Activated T-helper 2 cell treated with anti-CD3 and anti-CD28 coated beads, Interferon-gamma antibody, Interleukin-2, Interleukin-4, amounts not matched to agents 10 μg/mL and 5 μg/mL and 100 μg/mL, durations not matched to agents 14 hours and 24 hours and 36 hours (primary cell): ENCODE measurements at places on chromosomes 4 and X. TPM values are rescaled to one million over a fixed set of nuclear protein-coding genes. Genes with fewer than 3 reads are reported as not detected.
A peak's percentile ranks its signal among the peaks of the same experiment; 100 is the strongest.

DNA sequence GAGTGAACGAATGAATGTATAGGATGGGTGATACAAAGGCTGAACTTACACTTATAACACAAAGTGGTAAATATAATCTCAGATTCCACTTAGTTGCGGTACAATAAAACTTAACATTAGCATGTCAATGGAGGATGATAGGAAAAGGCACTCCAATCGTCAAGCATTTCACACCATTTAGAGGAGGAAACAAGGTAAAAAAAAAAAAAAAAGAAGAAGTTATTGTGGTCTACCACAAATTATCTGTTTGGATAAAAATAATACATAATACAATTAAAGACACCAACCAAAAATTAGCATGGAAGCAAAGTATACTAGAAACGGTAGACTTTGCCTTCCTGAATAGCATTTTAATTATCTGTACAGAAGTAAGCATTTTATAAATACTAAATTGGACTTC is 205.5 kb downstream of the PPP3CA start:
- H3K36me3 ChIP-seq: peaks cover 4% of the 10 kb centered on the region
- no peak overlapping the region for H3K27ac ChIP-seq

DNA sequence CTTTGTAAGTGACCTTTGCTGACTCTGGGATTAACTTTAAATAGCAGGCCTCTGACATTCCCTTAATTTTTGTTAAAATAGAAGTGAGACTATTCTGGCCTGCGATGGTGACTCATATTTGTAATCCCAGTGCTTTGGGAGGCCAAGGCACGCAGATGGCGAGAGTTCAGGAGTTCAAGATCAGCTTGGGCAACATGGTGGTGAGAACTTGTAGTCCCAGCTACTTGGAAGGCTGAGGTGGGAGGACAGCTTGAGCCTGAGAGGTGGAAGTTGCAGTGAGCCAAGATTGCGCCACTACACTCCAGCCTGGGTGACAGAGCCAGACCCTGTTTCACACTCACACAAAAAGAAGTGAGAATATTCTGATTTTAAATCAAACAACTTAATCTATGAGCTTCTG is 27.3 kb downstream of the ZNF330 start:
- no peaks in the 10 kb centered on the region for H3K27me3 ChIP-seq
- no peak overlapping the region for H3K27ac ChIP-seq
- H3K4me1 ChIP-seq: peaks cover 8% of the 10 kb centered on the region
- no peak overlapping the region for H3K4me3 ChIP-seq
- H3K36me3 ChIP-seq: no peaks in the 10 kb centered on the region

- H3K4me1 ChIP-seq: peaks cover 42% of the 10 kb centered on the region
- peaks cover 16% of the 10 kb centered on the region for H3K27me3 ChIP-seq
- peak overlapping the region; percentile 95 for H3K4me3 ChIP-seq
- peak overlapping the region; percentile 94 for H3K27ac ChIP-seq
Measured at GRCh38 chr4:53365121-53365485, 758 bp downstream of the SCFD2 start.

- no peaks in the 10 kb centered on the region for H3K36me3 ChIP-seq
- no peak overlapping the region for H3K4me3 ChIP-seq
- DNase-seq: no peak
- H3K27me3 ChIP-seq: peaks cover 3% of the 10 kb centered on the region
Measured at GRCh38 chr4:127604949-127605709, 27.6 kb upstream of the INTU start.

DNA sequence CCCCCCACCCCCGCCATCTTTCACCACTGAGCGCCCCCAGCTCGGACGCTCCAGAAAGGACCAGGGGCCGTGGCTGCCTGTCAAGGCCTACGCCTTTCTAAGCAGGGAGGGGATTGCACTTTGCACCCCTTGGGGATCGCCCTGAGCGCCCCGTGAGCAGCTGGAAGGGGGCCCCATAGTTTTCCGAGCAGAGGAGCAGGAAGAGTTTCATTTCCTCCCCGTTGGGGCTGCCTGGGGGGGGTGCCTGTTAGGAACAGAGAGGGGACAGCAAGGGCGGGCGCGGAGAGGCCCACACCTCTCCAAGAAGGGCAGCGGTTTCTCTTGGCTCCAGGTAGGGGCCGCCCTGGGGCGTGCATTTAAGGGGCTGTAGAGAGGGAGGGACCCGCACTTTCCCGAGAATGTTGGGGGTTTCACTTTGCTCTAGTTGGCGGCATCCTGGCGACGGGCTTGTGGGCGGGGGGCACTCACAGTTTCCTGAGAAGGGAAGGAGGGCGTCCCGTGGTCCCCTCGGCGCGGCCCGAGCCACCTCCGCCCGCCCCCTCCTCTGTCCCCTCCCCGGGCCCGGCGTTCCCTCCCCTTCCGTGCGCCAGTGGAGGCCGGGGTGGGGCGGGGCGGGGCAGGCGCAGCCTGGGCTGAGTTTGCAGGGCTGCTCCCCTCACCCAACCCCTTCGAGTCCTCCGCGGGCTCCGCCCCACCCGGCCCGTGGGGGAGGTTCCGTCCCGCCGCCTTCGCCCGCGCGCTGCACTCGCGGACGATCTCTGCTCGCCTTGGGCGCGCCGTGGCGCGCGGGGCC is 82.3 kb upstream of the CD99 start:
- H3K27me3 ChIP-seq: no peaks in the 10 kb centered on the region
- H3K27ac ChIP-seq: peak overlapping the region; percentile 89
- H3K36me3 ChIP-seq: peaks cover 52% of the 10 kb centered on the region
- DNase-seq: peak; percentile 87
- H3K4me1 ChIP-seq: peaks cover 37% of the 10 kb centered on the region

- no peak for DNase-seq
- no peaks in the 10 kb centered on the region for H3K36me3 ChIP-seq
- no peak overlapping the region for H3K4me3 ChIP-seq
- H3K4me1 ChIP-seq: no peaks in the 10 kb centered on the region
- H3K27ac ChIP-seq: no peak overlapping the region
Measured at GRCh38 chrX:125744914-125745313, 421.2 kb downstream of the DCAF12L2 start.

GRCh38 chr4:128630871-128631270 is 178.6 kb upstream of the JADE1 start:
- H3K36me3 ChIP-seq: no peaks in the 10 kb centered on the region
- no peak overlapping the region for H3K4me3 ChIP-seq
- no peak for DNase-seq
- peaks cover 11% of the 10 kb centered on the region for H3K27me3 ChIP-seq
- no peak overlapping the region for H3K27ac ChIP-seq
- no peaks in the 10 kb centered on the region for H3K4me1 ChIP-seq

GRCh38 chrX:114906984-114907510 is 110.4 kb downstream of the IL13RA2 start:
- H3K27ac ChIP-seq: no peak overlapping the region
- no peak for DNase-seq
- no peaks in the 10 kb centered on the region for H3K4me1 ChIP-seq
- no peaks in the 10 kb centered on the region for H3K36me3 ChIP-seq

DNA sequence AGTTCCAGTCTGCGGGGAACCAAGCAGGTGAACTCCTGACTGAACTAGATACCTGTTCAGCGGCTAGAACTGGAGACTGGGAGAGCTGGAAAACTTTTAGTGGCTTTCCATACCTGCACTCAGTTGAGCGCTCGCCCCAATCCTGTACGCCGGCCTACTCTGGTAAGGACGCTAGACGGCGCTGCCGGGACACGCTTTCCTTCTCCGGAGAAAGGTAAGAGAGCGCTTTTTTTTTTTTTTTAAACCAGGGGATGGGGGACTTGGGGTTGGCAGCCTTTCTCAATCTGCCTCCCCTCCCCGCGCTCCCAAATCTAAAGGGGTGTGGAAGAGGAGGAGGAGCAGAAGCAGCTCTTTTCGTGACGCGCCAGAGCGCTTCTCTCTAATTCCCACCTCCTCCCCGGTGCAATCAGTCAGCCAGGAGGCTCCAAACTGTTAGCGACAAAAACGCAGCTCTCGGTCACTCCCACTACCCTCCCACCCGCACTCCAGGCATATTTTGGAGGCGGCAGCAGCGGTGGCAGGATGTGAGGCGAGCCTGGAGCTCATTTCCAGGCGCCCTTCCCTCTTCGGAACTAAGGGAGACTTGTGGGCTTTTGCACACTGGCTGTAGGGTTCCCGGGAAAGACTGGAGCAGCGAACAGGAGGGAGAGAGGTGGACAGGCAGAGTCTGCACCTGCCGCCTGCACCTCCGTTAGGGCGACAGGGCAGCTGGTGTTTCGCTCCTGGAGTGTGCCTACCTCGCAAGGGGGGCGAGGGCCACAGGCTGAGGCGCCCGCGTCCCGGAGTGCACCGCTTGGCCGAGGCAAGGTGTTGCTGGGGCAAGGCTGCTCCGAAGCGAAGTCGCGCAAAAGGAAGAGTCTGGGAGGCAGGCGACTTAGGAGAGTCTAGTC is at the start of gene IL1RAPL2:
TSS of gene IL1RAPL2 (plus strand) at position 409 of the 890 bp plus-strand sequence.
- peaks cover 28% of the 10 kb centered on the region for H3K27me3 ChIP-seq
- H3K27ac ChIP-seq: no peak within 1 kb of the TSS
- no peaks in the 10 kb centered on the region for H3K4me1 ChIP-seq
- H3K4me3 ChIP-seq: no peak within 1 kb of the TSS

GRCh38 chr4:140109292-140109691 is 44.7 kb downstream of the MAML3 start:
- H3K27ac ChIP-seq: no peak overlapping the region
- no peak overlapping the region for H3K4me3 ChIP-seq
- peaks cover 37% of the 10 kb centered on the region for H3K4me1 ChIP-seq

DNA sequence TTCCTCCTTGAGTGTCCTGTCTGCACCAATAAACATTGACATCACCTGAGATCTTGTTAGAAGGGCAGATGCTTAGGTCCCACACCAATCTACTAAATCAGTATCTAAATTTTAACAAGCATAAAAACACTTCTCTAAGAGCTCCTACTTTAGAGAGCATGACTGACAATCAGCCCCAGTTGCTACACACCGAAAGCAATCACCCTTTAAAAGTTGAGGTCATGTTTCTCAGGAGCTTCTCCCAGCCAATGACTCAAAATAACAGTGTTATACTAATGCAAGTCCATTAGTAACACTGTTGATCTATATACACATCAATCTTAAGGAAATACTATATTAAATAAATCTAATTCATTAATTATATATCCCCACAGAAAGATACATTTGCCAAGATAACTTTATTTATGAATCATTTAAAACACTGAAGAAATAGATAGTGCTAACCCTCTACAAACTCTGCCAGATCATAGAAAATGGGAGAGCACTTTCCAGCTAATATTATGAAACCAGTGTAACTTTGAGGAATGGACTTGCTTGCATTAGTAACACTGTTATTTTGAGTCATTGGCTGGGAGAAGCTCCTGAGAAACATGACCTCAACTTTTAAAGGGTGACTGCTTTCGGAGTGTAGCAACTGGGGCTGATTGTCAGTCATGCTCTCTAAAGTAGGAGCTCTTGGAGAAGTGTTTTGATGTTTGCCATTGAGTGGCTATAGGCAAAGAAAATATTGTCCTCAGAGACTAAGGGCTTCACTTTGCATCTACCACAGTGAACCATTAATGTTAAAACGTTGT is 109.8 kb upstream of the HDX start:
- H3K36me3 ChIP-seq: no peaks in the 10 kb centered on the region
- H3K27ac ChIP-seq: no peak overlapping the region
- DNase-seq: no peak
- H3K27me3 ChIP-seq: no peaks in the 10 kb centered on the region
- H3K4me3 ChIP-seq: no peak overlapping the region

- no peaks in the 10 kb centered on the region for H3K36me3 ChIP-seq
- H3K27me3 ChIP-seq: no peaks in the 10 kb centered on the region
- no peak for DNase-seq
- H3K4me3 ChIP-seq: no peak overlapping the region
- H3K4me1 ChIP-seq: no peaks in the 10 kb centered on the region
Measured at GRCh38 chr4:33996075-33996718, 2248.1 kb downstream of the ARAP2 start.

DNA sequence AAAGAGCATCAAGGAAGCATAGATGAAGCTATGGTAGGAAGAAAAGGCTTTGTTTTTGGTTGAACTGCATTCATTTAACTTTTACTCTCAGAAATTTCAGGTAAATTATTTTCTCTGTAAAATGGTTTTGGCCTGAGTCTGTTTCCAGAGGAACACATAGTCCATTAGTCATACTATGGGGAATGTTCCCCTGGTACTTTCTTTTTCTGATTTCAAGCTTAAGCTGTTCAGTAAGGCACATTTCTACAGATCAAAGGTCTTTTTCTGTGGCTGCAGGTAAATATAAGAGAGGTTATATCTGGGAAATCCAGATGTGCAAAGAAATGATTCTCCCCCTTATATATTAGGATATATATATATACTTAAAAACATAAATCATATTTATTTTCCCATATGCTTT is 1744.4 kb upstream of the ADGRL3 start:
- H3K4me3 ChIP-seq: no peak overlapping the region
- no peak for DNase-seq
- no peaks in the 10 kb centered on the region for H3K27me3 ChIP-seq
- H3K27ac ChIP-seq: no peak overlapping the region

DNA sequence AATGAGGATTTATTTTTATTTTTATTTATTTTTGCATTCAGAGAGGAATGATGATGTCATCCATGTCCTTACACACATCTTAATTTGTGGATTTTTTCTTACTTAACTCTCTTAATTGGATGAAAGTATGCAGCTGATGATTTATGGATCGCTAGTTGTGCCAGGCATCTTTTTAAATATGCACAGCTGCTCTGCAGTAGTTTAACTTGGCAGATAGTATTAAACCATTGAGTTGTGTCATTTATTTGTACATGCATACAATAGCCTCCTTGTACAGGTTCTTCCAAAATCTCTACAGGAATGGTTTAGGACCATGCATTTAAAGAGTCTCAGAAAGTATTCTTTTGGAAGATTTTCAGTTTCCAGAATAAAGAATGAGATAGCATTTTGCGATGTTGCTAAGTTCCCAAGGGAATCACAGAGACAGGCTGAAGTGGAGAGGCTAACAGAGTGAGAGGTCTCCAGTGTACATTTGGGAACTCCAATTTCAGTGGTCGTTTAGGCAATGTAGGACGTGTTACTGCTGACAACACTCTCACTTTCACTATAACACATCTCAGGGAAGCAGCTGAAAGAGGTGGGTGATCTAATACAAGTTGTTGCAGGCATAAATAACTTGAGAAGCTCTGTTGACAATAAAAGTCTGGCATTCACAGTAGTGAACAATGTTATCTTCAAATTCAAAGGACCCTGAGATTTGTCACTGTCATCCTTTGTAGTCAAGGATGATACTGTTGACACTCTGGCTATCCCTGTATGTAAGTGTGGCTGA is 49.9 kb upstream of the SCRG1 start:
- H3K27me3 ChIP-seq: no peaks in the 10 kb centered on the region
- no peaks in the 10 kb centered on the region for H3K36me3 ChIP-seq
- peaks cover 4% of the 10 kb centered on the region for H3K4me1 ChIP-seq
- H3K27ac ChIP-seq: no peak overlapping the region
- no peak for DNase-seq
- no peak overlapping the region for H3K4me3 ChIP-seq

GRCh38 chr4:7235030-7235380 is 42.7 kb downstream of the SORCS2 start:
- DNase-seq: no peak
- H3K27me3 ChIP-seq: no peaks in the 10 kb centered on the region
- no peaks in the 10 kb centered on the region for H3K4me1 ChIP-seq
- no peaks in the 10 kb centered on the region for H3K36me3 ChIP-seq
- no peak overlapping the region for H3K27ac ChIP-seq
- no peak overlapping the region for H3K4me3 ChIP-seq

The BST1 gene
- 0.50 and 1.8 TPM in 2 replicates for total RNA-seq

The GABRQ gene
- 0.05 and 0.07 TPM in 2 replicates for total RNA-seq

The CD99 gene
- 280 and 290 TPM in 2 replicates for total RNA-seq
